ENCODE measurements at places on chromosomes 16 and 17.

- H3K4me3 ChIP-seq, result peak overlapping the region; percentile 74
- DNase-seq, result no peak
- H3K4me1 ChIP-seq, result peaks cover 51% of the 10 kb centered on the region
- peak overlapping the region; percentile 82 for H3K27ac ChIP-seq
Measured at GRCh38 chr17:68356949-68357455, 65.7 kb downstream of the ARSG start.

- no peak overlapping the region for H3K4me3 ChIP-seq
- no peak overlapping the region for H3K27ac ChIP-seq
- DNase-seq, result no peak
- H3K36me3 ChIP-seq, result no peaks in the 10 kb centered on the region
- H3K27me3 ChIP-seq, result no peaks in the 10 kb centered on the region
- H3K4me1 ChIP-seq, result peaks cover 3% of the 10 kb centered on the region
Measured at GRCh38 chr16:11389631-11390565, 44.6 kb downstream of the RMI2 start.

DNA sequence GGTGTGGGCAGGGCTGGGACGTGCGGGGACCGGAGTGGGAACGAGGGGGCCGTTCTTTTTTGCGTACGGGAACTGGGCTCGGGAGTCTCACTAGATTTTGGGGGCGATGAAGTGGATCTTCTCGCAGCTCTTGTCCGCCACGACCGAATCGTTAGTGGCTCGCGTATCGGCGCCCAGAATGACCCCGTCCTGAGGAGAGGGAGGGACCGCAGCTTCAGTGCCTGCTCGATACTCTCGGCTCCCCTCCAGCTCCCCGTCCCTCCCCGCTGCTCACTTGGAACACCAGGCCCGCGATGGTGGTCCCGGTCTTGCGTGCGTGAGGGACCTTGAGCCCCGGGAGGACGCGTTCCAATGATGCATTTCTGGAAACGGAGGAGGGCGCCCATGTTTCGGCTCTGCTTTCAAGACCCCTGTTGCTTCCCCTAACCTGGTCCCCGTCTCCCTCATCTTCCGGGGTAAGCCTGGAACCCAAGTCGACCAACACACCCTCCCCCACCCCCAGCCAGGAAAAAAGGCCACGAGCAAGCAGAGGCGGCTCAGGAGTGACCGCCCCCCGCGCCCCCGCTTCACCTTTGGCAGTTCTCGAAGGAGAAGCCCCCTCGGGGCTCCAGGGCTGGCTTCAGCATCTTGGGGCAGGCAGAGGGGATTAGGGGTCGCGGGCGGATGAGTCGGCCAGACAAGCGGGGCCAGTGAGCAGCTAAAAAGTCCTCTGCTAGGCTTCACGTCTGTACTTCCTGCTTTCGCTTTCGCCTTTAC is at the start of gene PSMB10:
PSMB10 (minus strand) TSS at position 727 of the 756 bp plus-strand sequence; CDS start at position 626, 101 bp downstream.
- H3K36me3 ChIP-seq, result peaks cover 16% of the 10 kb centered on the region
- peaks cover 30% of the 10 kb centered on the region for H3K4me1 ChIP-seq
- H3K27ac ChIP-seq, result peak within 1 kb of the TSS; percentile 92

GRCh38 chr17:70172923-70173322 is 3.6 kb downstream of the KCNJ2 start:
- H3K27me3 ChIP-seq, result peaks cover 36% of the 10 kb centered on the region
- H3K4me1 ChIP-seq, result peaks cover 4% of the 10 kb centered on the region
- no peak overlapping the region for H3K4me3 ChIP-seq

GRCh38 chr16:56606476-56607108 is 1.8 kb upstream of the MT2A start:
- H3K4me3 ChIP-seq, result peak overlapping the region; percentile 70
- peak; percentile 61 for DNase-seq
- H3K27ac ChIP-seq, result peak overlapping the region; percentile 89
- peaks cover 4% of the 10 kb centered on the region for H3K36me3 ChIP-seq
- peaks cover 49% of the 10 kb centered on the region for H3K4me1 ChIP-seq

GRCh38 chr17:58947824-58948223 is 158.9 kb downstream of the TRIM37 start:
- no peaks in the 10 kb centered on the region for H3K4me1 ChIP-seq
- no peak for DNase-seq
- peaks cover 25% of the 10 kb centered on the region for H3K36me3 ChIP-seq
- H3K27ac ChIP-seq, result no peak overlapping the region
- H3K27me3 ChIP-seq, result peaks cover 23% of the 10 kb centered on the region

- no peak for DNase-seq
- H3K4me1 ChIP-seq, result peaks cover 7% of the 10 kb centered on the region
- no peaks in the 10 kb centered on the region for H3K36me3 ChIP-seq
- no peaks in the 10 kb centered on the region for H3K27me3 ChIP-seq
- no peak overlapping the region for H3K4me3 ChIP-seq
- H3K27ac ChIP-seq, result no peak overlapping the region
Measured at GRCh38 chr16:1763521-1764511, 7.5 kb downstream of the NME3 start.

DNA sequence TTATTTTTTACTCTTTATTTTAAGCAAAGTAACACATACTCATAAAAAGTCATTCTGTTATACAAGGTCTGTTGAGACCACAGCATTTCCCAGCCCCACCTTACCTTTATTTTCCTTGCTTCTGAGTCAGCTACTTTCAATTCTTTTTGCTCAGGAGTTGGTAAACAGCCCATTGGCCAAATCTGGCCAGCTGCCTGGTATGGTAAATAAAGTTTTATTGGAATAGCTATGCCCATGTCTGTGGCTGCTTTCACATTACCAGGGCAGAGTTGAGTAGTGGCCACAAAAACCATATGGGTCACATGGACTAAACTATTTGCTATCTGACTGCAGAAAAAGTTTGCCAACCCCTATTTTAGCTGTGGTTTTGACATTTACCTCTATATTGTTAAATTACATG is 3.4 kb upstream of the NSRP1 start:
- peaks cover 8% of the 10 kb centered on the region for H3K36me3 ChIP-seq
- peak overlapping the region; percentile 14 for H3K27ac ChIP-seq
- peak overlapping the region; percentile 14 for H3K4me3 ChIP-seq

GRCh38 chr17:38922538-38923297 is 2.7 kb upstream of the LASP1NB start:
- H3K4me1 ChIP-seq, result peaks cover 54% of the 10 kb centered on the region
- H3K27me3 ChIP-seq, result no peaks in the 10 kb centered on the region
- H3K36me3 ChIP-seq, result no peaks in the 10 kb centered on the region
- H3K27ac ChIP-seq, result peak overlapping the region; percentile 66
- no peak for DNase-seq
- H3K4me3 ChIP-seq, result no peak overlapping the region

GRCh38 chr16:10828851-10829366 is 10.3 kb upstream of the TVP23A start:
- H3K27ac ChIP-seq, result no peak overlapping the region
- no peak overlapping the region for H3K4me3 ChIP-seq
- no peaks in the 10 kb centered on the region for H3K27me3 ChIP-seq
- no peaks in the 10 kb centered on the region for H3K4me1 ChIP-seq
- H3K36me3 ChIP-seq, result no peaks in the 10 kb centered on the region
- DNase-seq, result no peak

GRCh38 chr16:63896383-63897109 is 1225.3 kb downstream of the CDH11 start:
- DNase-seq, result no peak
- no peaks in the 10 kb centered on the region for H3K4me1 ChIP-seq
- H3K36me3 ChIP-seq, result no peaks in the 10 kb centered on the region
- no peak overlapping the region for H3K27ac ChIP-seq
- H3K4me3 ChIP-seq, result no peak overlapping the region
- no peaks in the 10 kb centered on the region for H3K27me3 ChIP-seq

DNA sequence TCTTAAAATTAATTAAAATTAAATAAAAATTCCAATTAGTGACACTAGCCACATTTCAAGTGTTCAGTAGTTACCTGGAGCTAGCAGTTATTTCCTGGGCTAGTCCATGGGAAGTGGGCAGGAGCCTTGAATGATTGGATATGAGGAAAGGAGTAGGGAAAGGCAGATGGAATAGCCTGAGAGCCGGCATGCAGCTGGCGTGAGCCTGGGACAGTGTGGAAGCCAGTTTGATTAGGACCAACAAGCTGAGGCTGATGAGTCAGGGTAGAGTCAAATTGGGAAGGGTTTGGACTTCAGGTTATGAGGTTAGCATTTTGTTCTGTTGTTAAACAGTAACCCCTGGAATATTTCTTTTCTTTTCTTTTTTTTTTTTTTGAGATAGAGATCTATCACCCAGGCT is 15.3 kb upstream of the GNA13 start:
- H3K27me3 ChIP-seq, result no peaks in the 10 kb centered on the region
- H3K4me3 ChIP-seq, result no peak overlapping the region
- no peaks in the 10 kb centered on the region for H3K4me1 ChIP-seq

- H3K4me3 ChIP-seq, result no peak overlapping the region
- H3K27me3 ChIP-seq, result peaks cover 12% of the 10 kb centered on the region
- no peak for DNase-seq
- H3K36me3 ChIP-seq, result peaks cover 5% of the 10 kb centered on the region
- H3K27ac ChIP-seq, result no peak overlapping the region
Measured at GRCh38 chr17:73141411-73141810, 23.4 kb upstream of the SSTR2 start.

- H3K36me3 ChIP-seq, result no peaks in the 10 kb centered on the region
- no peak for DNase-seq
- no peak overlapping the region for H3K4me3 ChIP-seq
- no peaks in the 10 kb centered on the region for H3K4me1 ChIP-seq
Measured at GRCh38 chr17:59496178-59496577, 69.2 kb upstream of the DHX40 start.

- no peaks in the 10 kb centered on the region for H3K36me3 ChIP-seq
- H3K27me3 ChIP-seq, result no peaks in the 10 kb centered on the region
- H3K4me3 ChIP-seq, result no peak overlapping the region
- H3K27ac ChIP-seq, result no peak overlapping the region
Measured at GRCh38 chr17:70776441-70776840, 607.1 kb downstream of the KCNJ2 start.

DNA sequence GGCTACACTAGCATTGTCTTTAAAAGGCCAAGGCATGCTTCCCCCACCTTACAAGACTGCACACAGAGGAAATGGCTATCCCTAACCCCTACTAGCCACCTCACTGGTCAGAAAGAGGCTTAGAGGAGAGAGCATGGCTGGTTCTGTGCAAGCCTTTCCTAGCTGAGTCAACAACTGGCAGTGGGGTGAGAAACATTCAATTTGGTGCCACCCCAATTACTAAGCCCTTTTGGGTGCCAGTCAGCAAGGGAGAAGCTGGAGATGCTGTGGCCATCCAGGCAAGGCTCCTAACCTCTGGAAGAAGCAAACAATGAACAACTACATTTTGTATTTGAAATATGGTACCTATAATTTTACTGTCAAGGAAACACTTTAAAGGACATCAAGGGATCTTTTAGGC is 4.7 kb upstream of the KAT7 start:
- no peaks in the 10 kb centered on the region for H3K36me3 ChIP-seq
- H3K27me3 ChIP-seq, result no peaks in the 10 kb centered on the region
- peaks cover 25% of the 10 kb centered on the region for H3K4me1 ChIP-seq

- no peaks in the 10 kb centered on the region for H3K36me3 ChIP-seq
- H3K27me3 ChIP-seq, result peaks cover 8% of the 10 kb centered on the region
- no peak for DNase-seq
- no peak overlapping the region for H3K4me3 ChIP-seq
- no peaks in the 10 kb centered on the region for H3K4me1 ChIP-seq
- no peak overlapping the region for H3K27ac ChIP-seq
Measured at GRCh38 chr17:74945543-74945942, 9.8 kb downstream of the OTOP3 start.

GRCh38 chr16:12470311-12471229 is 333.1 kb downstream of the CPPED1 start:
- DNase-seq, result no peak
- no peak overlapping the region for H3K27ac ChIP-seq
- H3K4me1 ChIP-seq, result no peaks in the 10 kb centered on the region
- H3K36me3 ChIP-seq, result no peaks in the 10 kb centered on the region
- H3K4me3 ChIP-seq, result no peak overlapping the region
- no peaks in the 10 kb centered on the region for H3K27me3 ChIP-seq

GRCh38 chr17:78323826-78324390 is 36.0 kb downstream of the SOCS3 start:
- no peak overlapping the region for H3K4me3 ChIP-seq
- peaks cover 13% of the 10 kb centered on the region for H3K4me1 ChIP-seq
- no peaks in the 10 kb centered on the region for H3K27me3 ChIP-seq
- peak overlapping the region; percentile 37 for H3K27ac ChIP-seq

- H3K27ac ChIP-seq, result no peak overlapping the region
- H3K4me1 ChIP-seq, result peaks cover 17% of the 10 kb centered on the region
- H3K4me3 ChIP-seq, result no peak overlapping the region
- H3K27me3 ChIP-seq, result no peaks in the 10 kb centered on the region
- H3K36me3 ChIP-seq, result no peaks in the 10 kb centered on the region
- no peak for DNase-seq
Measured at GRCh38 chr16:73125850-73126524, 78.1 kb upstream of the ZFHX3 start.

DNA sequence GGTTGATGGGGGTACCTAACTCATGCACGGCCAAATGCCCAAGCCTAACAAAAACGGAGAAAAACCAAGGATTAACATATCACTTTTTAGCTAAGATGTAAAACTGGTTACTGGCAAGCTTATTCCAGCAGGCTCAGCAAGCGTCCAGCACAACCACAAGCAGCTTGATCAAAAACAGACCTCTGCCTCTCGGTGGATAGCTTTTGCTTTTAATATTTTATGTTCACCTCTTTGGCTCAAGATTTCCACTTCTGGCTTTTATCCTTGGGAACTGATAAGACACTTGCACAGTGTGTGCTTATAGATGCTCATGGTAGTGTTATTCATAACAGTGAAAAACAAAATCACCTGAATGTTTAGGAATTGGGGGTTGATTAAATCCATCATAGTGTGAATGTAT is 206.9 kb upstream of the CACNG5 start:
- H3K27ac ChIP-seq, result no peak overlapping the region
- H3K36me3 ChIP-seq, result no peaks in the 10 kb centered on the region
- peaks cover 7% of the 10 kb centered on the region for H3K4me1 ChIP-seq
- no peaks in the 10 kb centered on the region for H3K27me3 ChIP-seq

DNA sequence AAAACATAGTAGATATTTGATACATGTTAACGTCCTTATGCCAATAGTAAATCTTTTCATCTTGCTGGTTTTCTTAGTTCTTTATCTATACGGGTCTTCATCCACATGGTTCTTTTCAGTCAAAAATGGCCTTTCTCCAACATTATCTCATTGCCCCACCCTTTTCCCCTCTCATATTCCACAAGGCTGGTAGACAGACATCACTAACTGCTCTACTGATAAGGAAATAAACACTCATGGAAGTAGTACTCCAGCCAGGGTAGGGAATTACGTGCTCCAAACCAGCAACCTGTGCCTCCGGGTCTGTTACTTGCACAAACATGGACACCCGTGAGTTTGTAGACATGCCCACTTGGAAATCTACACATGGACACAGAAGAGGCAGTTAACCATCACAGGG is 141.4 kb downstream of the XYLT1 start:
- peaks cover 20% of the 10 kb centered on the region for H3K4me1 ChIP-seq
- no peak for DNase-seq
- H3K27ac ChIP-seq, result no peak overlapping the region
- no peaks in the 10 kb centered on the region for H3K27me3 ChIP-seq
- no peak overlapping the region for H3K4me3 ChIP-seq

- H3K27ac ChIP-seq, result no peak overlapping the region
- DNase-seq, result no peak
- no peaks in the 10 kb centered on the region for H3K27me3 ChIP-seq
- H3K4me3 ChIP-seq, result no peak overlapping the region
Measured at GRCh38 chr16:83660282-83660681, 147.5 kb upstream of the HSBP1 start.

- no peak overlapping the region for H3K4me3 ChIP-seq
- peak overlapping the region; percentile 5 for H3K27ac ChIP-seq
- DNase-seq, result no peak
- H3K4me1 ChIP-seq, result peaks cover 15% of the 10 kb centered on the region
- no peaks in the 10 kb centered on the region for H3K27me3 ChIP-seq
- peaks cover 25% of the 10 kb centered on the region for H3K36me3 ChIP-seq
Measured at GRCh38 chr17:59652119-59652518, 32.4 kb downstream of the CLTC start.
